SIG-M5 (cell line): ENCODE measurements at places on chromosomes 4 and X.

DNA sequence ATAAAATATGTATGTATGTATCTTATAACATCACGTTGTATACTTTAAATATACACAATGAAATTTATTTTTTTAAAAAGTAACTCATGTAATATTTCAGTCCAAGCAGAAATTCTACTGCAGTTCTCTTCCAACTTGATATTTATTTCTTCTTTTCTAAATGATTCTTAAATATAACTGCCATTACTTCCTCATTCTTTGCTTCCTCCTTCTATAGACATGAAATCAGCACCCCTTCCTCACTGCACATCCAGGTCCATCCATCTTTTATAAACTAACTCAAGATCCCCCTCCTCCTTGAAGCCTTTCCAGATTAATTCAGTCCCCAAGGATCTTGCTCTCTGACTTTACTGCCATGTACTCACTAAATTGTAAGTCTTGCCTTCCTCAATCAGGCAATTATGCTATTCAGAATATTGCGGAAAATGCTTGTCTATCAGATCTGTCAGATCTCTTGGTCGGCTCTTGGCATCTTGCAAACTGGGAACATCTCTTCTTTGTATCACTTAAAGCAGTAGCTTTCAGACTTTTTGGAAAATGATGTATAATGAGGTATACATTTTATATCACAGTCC lies 3.7 kb downstream of the GPRIN3 start:
- peak; percentile 1 for DNase-seq

DNA sequence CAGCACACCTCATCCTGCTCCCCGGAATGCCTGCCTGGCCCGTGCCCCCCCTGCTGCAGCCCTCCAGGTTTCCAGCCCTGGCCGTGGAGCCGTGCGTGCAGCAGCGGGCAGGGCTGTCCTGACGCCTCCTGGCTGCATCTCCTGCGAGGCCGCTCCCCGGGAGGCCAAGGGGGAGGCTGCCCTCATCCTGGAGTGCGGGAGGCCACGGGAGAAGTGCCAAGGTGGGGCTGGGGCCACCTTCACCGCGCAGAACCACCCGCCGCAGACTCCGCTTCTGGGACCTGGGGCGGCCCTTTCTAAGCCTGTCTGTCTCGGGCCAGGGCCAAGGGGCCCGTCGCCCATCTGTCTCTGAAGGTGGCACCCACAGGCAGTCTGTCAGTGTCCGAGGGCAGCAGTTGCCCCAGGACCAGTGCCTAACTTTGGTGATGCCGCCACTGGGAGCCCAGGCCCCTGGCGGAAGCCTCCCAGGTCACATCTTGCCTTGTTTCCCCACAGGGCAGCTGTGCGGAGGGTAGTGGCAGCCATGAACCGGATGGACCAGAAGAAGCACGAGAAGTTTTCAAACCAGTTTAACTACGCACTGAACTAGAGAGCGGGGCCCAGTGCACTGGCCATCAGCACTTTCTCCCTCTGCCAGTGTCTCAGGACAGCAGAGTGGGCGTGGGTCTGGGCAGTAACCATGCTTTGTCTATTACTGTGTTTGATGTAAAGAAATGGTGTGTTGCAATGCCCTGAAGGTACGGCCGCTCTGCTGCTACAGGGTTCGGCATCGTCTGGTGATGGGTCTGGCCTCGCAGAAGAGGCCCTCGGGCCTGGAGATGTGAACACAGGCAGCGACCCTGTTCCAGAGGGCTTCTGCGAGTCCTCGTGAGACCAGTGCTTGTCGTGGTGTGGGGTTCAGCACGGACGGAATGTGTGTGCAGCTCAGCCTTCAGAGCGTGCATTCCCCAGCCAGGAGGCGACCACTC lies 20.6 kb downstream of the NKX1-1 start:
- no peak for DNase-seq

DNA sequence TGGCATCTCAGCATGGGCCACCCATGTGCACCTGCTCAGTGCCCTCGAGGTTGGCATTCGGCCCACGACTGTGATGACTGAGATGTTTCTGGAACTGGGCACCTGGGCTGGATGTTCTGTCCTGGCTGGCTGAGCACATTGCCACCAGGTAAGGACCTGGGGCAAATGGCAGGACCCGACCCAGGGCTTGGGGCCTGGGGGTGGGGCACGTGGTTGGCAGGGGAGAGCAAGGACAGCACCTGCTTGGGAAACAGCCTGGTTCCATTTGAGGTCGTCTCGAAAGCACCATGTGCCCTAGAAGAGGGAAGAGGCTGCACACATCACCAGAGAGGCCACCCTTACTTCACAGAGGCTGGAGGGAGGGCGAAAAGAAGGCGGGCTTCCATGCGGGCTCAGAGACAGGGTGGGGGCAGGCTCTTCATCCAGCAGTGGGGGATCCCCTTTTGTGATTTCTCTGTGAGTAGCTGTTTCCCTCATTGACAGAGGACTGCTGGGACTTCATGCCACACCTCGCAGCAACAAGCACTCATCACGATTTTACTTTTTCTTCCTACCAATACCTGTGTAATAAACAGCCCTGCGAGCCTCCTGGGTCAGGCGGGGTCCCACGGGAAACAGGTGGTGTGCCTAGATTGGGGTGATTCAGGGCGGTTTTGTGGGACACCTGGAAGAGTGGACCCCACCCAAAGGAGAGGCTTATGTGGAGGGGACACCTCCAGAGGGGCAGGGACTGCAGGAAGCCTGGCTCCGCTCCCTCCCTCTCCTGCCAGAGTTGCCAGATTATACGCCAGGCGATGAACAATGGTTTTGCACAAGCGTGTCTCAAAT lies 12.0 kb downstream of the TMEM187 start:
- DNase-seq: no peak

GRCh38 chrX:133640161-133641015 lies 225.1 kb upstream of the GPC4 start:
- DNase-seq: no peak

GRCh38 chrX:2474280-2474962 lies 26.4 kb downstream of the DHRSX start:
- no peak for DNase-seq

GRCh38 chr4:114100288-114101031 lies 121.0 kb upstream of the ARSJ start:
- no peak for DNase-seq

- DNase-seq: no peak
These were observed 28.2 kb upstream of the RASSF6 start for GRCh38 chr4:73648478-73648877.

GRCh38 chrX:129689796-129690195 lies 35.0 kb upstream of the APLN start:
- DNase-seq: no peak

- no peak for DNase-seq
These were observed 134.9 kb downstream of the SLC4A4 start for GRCh38 chr4:71473541-71474240.

- no peak for DNase-seq
These were observed 201.3 kb downstream of the RBM46 start for GRCh38 chr4:154982187-154983047.

DNA sequence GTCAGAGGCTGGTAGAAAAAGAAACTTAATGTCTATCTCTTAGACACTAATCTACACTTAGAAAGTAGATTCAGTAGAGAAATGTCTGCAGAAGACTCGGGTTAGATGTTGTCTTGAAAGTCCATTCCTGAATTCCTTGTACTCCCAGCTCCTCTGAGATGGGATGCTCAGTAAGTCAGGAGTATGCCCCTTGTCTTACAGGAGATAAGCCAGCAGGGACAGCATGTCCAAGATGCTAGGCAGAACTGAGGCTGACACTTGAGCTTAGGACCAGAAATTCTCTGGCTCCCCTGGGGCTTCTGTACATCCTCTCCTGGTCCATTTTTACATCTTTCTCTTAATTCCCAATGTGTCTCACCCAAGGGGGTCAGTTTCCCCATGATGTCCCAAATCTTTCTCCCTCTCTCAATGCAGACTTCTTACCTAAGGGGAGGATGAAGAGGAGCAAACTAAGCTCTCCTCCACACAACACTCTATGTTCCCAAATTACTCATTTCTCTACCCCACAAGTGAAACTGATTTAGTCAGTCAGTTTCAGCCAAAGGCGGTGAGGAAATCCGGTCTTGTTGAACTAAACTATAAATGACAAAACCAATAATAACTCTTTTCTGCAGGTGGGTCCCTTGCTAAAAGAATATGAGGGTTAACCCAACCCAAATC lies 558.2 kb upstream of the DIPK2B start:
- peak; percentile 2 for DNase-seq

- no peak for DNase-seq
These were observed 2.5 kb downstream of the PABPC1L2A start for GRCh38 chrX:73076838-73077237.

DNA sequence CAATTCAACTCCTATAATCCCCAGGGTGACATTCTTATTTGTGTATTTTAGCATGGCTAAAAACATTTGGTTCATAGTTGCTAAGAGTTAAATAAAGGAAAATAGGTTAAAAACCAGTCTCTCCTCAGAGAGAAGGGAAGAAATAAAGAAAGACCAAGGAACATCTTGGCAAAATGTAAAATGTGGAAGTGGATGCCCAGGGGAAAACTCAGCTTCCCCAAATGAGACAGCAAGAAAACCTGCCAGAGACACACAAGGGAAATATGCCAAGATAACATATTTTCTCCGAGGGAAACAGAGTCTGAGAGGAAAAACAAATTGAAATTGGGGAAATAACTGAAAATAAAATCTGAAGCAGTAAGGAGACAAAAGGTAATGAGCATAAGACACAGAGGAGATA lies 1569.3 kb downstream of the PCDH18 start:
- DNase-seq: no peak

DNA sequence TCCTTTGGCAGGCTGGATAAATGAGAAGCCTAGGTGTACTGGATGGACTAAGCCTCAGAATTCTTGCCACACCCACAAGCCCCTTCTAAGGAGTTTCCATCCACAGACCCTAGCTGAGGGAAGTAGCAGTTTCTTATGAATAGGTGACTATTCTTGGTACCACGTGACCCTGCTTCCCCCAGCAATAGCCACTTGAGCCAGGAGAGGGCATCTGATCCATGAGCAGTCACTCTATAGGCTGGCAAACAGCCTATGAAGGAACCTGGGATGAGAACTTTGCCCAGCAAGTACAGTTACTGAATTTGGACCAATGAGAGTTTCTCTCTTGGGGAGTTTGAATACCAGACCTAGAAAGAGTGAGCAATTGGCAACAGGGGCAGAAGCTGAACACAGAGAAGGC lies 84.0 kb downstream of the RTL9 start:
- DNase-seq: no peak

DNA sequence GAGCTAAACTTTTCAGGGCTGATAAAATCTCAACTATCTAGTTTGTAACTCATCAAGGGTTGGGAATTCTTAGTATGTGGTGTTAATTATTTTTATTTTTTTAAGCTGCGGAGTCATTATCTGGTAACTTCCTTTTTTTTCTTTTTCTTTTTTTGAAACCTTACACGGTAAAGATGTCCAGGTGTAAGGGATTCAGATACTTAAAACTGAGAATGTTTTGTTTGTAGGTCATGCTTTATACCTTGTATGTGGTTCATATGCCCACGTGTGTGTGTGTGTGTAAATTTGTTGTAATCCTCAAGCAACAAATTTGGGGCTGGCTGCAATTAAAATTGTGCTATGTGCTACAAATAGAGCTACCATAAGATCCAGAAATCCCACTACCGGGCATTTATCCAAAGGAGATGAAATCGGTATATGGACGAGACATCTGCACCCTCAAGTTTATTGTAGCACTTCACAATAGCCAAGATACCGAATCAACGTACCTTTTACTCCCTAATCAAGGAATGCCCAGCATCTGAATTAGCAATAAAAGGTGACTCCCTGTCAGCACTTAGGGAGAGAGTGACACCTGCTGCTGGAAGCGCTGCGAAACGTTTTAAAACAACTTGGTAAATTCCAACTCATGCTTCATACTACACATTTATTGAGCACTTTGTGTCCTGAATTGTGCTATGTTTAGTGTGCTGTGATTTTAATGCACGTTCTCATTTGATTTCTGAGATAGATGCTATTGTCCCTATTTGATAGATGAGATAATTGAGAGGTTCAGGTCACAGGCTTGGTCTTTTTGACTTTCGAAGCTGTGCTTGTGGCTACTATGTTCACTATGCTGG lies 16.1 kb downstream of the MSMO1 start:
- DNase-seq: no peak

GRCh38 chr4:64940698-64941097 lies 531.4 kb upstream of the TECRL start:
- DNase-seq: no peak

DNA sequence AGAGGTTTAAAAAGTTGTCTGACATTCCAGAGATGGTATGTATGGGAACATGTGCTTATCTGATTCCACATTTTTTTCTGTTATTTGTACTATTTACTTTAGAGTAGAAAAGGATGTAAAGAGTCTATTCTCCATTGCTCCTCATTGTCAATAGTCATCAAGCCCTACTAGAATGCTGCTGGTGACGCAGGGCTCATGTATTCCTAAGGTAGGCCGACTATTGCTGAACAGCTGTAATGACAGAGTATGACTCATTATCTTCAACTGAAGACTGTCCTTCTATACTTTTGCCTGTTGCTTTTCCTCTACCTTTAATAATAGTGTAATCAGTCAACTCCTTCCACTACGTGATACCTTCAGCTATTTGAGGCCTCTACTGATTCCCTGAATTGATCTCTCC lies 509.1 kb upstream of the NR3C2 start:
- no peak for DNase-seq

GRCh38 chr4:73434311-73434710 lies 1.7 kb upstream of the AFP start:
- DNase-seq: no peak

GRCh38 chr4:157818946-157819692 lies 353.7 kb downstream of the GASK1B start:
- DNase-seq: no peak

GRCh38 chrX:119549327-119550016 lies 15.7 kb downstream of the STEEP1 start:
- DNase-seq: no peak

DNA sequence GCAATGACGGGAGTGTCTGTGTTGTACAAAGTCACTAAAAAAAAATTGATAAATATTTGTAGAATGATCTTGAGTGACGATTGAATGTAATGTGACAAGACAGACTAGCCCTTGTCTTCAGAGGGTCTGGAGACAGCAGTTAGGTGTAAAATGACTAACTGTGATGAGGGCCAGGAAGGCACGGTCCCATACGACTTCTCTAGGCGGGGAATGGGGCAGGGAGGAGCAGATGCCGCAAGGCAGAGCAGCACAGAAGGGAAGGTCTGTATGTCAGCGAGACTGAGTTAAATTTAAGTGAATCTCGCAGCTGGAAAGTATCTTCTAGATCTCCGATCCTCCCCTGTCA lies 405 bp downstream of the CENPE start:
- DNase-seq: no peak

- DNase-seq: no peak
These were observed 254.5 kb upstream of the ADGRL3 start for GRCh38 chr4:60945641-60946040.

GRCh38 chr4:115780835-115781234 lies 667.4 kb upstream of the NDST4 start:
- DNase-seq: no peak

GRCh38 chr4:163932504-163932903 lies 438.0 kb downstream of the TMA16 start:
- DNase-seq: no peak
